ENCODE measurements at places on chromosomes 7 and 10. TPM values are rescaled to one million over a fixed set of nuclear protein-coding genes. Genes with fewer than 3 reads are reported as not detected.

The TMEM273 gene
- total RNA-seq, result not detected

The SAP25 gene
- 1.4 TPM for total RNA-seq

The AGAP6 gene
- 12.3 TPM for total RNA-seq

The BPGM gene
- 37.4 TPM for total RNA-seq

The GIMAP6 gene
- not detected for total RNA-seq

The NEBL gene
- total RNA-seq, result 3.7 TPM

The MOGAT3 gene
- not detected for total RNA-seq

The WDR86 gene
- 2.5 TPM for total RNA-seq

The TMEM213 gene
- not detected for total RNA-seq

The CPEB3 gene
- 1.2 TPM for total RNA-seq

The IFIT1 gene
- 335 TPM for total RNA-seq

The CYP2C9 gene
- total RNA-seq, result not detected

The TMEM236 gene
- 0.14 TPM for total RNA-seq

The CRPPA gene
- 3.9 TPM for total RNA-seq

The GPR37 gene
- 9.8 TPM for total RNA-seq

The CHN2 gene
- total RNA-seq, result 3.6 TPM

The CAV2 gene
- total RNA-seq, result 161 TPM

The AGK gene
- 29.9 TPM for total RNA-seq

The AOC1 gene
- total RNA-seq, result not detected

The MYL7 gene
- 60.0 TPM for total RNA-seq

The MRLN gene
- not detected for total RNA-seq

The STOX1 gene
- 0.12 TPM for total RNA-seq

The SCART1 gene
- 0.50 TPM for total RNA-seq

The SPDYE16 gene
- not detected for total RNA-seq

The AKR1C3 gene
- 0.43 TPM for total RNA-seq

The SMKR1 gene
- total RNA-seq, result not detected

The CYP3A7 gene
- not detected for total RNA-seq

The PKD2L1 gene
- not detected for total RNA-seq

The REPIN1 gene
- 80.1 TPM for total RNA-seq

The FAM131B gene
- 7.6 TPM for total RNA-seq

The FEZF1 gene
- 0.61 TPM for total RNA-seq

The CTAGE8 gene
- 0.98 TPM for total RNA-seq

The NPFFR1 gene
- not detected for total RNA-seq

The AEBP1 gene
- 65.0 TPM for total RNA-seq

The LIPA gene
- 70.1 TPM for total RNA-seq

The CACNB2 gene
- total RNA-seq, result 0.46 TPM

The ANXA8L1 gene
- total RNA-seq, result 0.59 TPM

The TDRD1 gene
- not detected for total RNA-seq

The SPDYE1 gene
- total RNA-seq, result not detected

The MALRD1 gene
- total RNA-seq, result 0.24 TPM

The BMPER gene
- 4.4 TPM for total RNA-seq

The CLCN1 gene
- total RNA-seq, result not detected

The SRRM3 gene
- total RNA-seq, result 2.7 TPM

The METTL2B gene
- 34.5 TPM for total RNA-seq

The TSPAN33 gene
- total RNA-seq, result 6.5 TPM

The NOC3L gene
- total RNA-seq, result 20.2 TPM

The MACC1 gene
- total RNA-seq, result 2.0 TPM

The ANKMY2 gene
- total RNA-seq, result 21.9 TPM

The CYP2C18 gene
- total RNA-seq, result not detected

The KIF11 gene
- total RNA-seq, result 2.8 TPM

The XRCC2 gene
- total RNA-seq, result 1.6 TPM

The AIFM2 gene
- total RNA-seq, result 7.5 TPM

The TRIM50 gene
- not detected for total RNA-seq

Data from astrocyte (in vitro differentiated cells and primary cell).